ENCODE measurements at places on chromosomes 4 and X. TPM values are rescaled to one million over a fixed set of nuclear protein-coding genes. Genes with fewer than 3 reads are reported as not detected.
A peak's percentile ranks its signal among the peaks of the same experiment; 100 is the strongest.

GRCh38 chr4:173153445-173153844 lies 15.2 kb upstream of the GALNT7 start:
- DNase-seq = no peak

DNA sequence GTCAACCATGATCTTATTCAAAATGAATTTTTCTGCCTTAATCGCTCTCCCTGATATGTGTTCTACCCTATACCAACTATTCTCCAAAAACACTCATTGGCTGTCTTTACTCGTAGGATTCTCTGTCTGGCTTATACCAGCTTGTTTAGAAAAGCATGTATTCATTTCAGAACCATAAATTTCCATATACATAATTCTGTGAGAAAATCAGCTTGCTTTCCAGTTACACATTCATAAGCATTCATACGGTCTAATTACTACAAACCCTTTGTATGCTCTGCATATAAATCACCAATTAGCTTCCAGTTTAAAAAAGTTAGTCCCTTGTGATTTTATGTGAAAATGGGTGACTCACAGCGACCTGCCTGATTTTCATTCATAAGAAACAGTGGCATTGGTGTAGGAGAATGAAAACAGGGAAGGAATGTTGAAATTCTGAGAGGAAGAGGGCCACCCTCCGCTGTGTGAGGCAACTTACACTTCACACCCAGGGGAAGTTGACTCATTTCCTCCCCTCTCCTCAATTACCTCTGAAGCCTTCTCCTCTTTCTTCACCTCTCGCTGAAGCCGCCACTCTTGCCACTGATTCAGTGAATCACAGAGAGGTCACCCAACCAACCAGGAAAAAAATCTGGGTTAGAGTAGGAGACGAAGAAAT lies 63.3 kb downstream of the MEPE start:
- DNase-seq = peak; percentile 88

GRCh38 chr4:8765631-8766590 lies 105.7 kb downstream of the HMX1 start:
- no peak for DNase-seq

DNA sequence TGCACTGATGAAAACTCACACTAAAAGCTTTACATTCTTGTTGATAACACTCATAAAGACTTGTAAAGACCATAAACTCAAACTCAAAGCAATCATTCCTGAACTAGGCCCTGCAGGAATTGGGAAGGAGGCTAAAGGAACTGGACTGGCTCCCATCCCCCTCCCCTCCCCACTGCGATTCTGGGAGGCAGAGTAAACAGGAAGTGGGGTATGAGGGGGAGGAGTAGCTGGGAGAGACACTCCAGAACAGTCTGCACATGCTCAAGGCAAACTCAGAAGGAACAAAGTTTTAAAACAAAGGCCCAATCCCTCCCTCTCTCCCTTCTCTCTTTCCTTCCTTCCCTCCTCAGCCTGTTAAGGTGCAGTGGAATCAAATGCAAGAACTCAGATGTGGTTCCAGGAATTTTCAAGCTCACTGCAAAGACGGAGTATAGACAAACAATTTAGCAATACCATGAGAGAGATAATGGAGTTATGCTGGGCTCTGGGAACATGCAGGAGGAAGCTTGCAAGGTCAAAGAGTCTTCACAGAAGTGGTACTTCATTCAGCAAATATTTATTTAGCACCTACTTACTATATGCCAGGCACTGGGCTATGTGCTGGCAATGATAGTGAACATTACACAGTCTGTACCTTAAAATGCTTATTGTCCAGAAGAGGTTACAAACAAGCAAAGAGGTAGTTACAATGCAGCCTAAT lies 15.9 kb downstream of the MID1IP1 start:
- DNase-seq = peak; percentile 44

DNA sequence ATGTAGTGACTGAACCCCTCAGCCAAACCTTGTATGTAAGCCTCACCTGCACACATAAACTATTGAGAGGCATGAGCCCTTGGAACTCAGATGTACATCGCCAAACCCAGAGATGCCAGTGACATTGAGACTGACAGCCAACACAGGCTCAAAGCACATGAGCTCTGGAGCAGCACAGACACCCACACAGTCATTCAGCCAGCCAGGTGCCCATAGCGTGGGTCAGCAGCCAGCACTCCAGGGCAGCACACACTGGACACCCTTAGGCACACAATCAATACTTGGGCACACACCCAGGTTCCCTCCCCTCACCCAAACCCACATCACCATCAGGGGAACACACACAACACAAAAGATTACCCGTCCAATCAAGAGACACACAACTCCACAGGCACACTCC lies 4.3 kb upstream of the TIMP1 start:
- DNase-seq = no peak

GRCh38 chr4:64776820-64777219 lies 367.6 kb upstream of the TECRL start:
- DNase-seq = no peak

DNA sequence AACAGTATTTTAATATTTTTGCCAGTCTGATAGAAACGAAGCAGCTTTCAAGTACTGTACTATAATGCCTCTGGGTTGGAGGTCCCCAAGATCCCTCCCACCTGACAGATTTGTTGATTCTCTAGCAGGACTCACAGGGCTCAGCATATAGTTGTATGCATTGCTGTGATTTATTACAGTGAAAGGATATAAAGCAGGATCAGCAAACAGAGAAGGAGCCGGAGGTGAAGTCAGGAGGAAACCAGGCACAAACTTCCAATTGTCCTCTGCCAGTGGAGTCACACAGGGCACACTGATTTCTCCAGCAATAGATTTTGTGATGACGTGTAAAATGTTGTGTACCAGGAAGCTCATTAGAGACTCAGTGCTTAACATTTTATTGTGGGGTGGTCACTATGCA lies 19.0 kb downstream of the USP53 start:
- DNase-seq = no peak

- DNase-seq = no peak
Observed at GRCh38 chr4:73036123-73036522, 33.4 kb downstream of the COX18 start.

GRCh38 chrX:35040871-35041270 lies 98.3 kb downstream of the FAM47B start:
- DNase-seq = no peak

GRCh38 chrX:20229155-20229554 lies 37.6 kb downstream of the RPS6KA3 start:
- DNase-seq = no peak

GRCh38 chr4:41322617-41323016 lies 65.9 kb downstream of the UCHL1 start:
- DNase-seq = no peak

DNA sequence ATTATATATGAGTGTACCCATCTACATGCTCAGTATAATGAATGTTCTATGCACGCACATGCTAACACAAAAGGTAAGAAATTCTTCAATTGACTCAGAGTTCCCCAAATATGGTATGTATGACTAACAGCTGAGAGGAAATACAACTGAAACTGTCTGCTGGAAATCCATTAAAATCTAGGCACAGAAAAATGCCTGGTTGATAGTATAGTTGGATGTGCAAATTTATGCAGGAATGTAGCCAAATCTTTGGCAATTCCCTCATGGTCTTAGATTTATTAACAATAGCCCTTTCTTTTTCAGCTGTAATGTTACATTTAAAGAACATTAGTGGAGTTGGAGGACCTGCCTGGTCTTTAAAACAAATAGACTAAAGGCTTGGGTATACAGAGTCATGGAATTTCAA lies 5.5 kb downstream of the CAMK2D start:
- DNase-seq = peak; percentile 11

DNA sequence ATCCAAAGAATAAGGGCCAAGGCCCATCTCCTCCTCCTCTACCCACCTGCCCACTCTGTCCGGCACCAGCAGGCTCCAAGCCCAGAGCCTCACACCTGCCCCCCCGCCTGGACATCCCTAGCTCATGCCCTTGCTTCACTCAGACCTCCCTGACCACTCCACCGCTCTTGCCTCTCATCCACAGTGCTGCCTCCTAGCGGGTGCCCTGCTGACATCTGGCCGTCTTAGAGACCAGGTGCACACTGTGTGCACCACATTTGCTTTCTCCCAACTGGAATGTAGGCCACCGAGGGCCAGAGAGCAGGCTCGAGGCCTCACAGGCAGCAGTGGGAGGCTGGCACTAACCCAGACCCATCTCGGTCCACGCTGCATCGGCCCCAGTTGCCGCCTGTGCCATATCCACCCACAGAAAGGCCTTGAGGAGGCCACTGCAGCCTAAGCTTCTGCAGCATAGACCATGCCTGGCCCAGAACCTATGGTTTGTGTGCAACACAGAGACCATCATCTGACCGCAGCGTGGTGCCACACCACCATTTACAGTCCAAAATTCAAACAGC lies 13.5 kb downstream of the LETM1 start:
- DNase-seq = no peak

DNA sequence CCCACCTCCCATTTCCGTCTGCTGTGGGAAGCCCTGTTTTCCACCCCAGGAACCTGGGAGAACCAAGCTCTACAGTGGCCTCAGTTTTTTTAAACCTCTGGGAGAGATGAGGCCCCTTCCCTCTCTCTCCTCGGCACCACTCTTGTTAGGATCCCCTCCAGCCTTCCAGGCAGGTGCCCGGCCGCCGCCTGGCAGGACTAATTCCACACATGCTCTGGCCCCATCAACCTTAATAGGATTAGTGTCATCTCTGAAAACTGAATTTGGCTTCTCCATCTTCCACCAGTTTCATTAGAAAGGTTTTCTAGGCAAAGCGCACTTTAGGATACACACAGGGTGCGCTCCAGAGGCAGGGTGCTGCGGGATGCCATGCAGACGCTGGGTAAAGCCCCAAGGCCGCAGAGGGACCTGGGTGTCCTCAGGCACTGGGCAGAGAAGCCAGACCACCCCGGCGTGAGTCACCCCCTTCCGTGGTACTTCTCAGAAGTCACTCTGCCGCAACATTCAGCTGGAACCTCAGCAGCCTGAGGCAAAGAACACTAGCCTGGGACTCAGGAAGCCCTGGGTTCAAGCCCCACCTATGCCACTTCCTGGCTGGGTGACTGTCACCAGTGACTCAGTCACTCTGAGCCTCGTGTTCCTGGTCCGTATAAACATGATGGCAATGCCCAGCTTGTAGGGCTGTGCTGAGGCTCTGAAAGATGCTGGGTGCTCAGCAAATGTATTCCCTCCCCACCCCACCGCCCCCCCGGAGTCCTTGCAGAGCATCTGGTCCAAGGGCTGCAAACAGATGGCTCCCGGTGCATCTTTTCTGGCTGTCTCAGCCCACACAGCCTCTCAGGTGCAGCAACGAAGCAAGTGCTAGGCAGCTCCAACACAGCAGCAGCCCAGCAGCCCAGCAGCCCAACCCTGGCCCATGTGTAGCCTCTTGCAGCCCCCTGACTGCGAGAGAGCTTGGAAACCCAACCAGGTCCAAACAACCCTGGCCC lies 29.1 kb downstream of the PPP2R2C start:
- DNase-seq = peak; percentile 58

DNA sequence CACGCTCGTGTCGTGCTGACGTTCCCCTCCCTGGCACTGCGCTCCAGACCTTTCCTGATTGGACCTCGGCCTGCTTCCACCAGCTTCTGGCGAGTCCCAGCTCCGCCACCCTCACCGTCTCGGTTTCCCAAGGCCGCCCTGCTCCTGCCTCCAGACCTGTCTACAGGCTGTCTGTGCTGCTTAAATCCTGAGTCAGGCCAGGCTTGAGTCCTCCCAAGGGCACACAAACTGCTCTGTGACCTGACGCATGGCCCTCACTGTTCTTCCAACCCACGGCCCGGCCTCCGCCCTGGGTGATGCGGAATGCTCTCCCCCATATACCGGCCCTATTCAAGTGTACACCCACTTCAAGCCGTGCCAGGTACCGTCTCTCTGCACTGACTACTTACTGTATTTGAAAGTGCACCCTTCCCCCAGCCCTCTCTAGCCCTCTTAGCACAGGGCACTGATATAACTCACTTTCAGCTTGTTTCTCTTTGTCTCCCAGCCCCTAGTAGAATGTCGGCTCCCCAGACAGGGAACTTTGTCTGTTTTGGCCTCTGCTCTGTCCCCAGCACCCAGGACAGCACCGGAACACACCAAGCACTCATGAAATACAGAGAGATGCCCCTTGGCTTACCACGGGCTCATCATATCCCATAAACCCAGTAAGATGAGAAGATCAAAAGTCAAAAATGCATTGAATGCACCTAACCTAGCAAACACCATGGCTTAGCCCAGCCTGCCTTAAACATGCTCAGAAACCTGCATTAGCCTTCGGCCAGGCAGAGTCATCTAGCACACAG lies 63.1 kb upstream of the AFAP1 start:
- DNase-seq = no peak

GRCh38 chrX:28847423-28847822 lies 260.2 kb downstream of the IL1RAPL1 start:
- DNase-seq = no peak

DNA sequence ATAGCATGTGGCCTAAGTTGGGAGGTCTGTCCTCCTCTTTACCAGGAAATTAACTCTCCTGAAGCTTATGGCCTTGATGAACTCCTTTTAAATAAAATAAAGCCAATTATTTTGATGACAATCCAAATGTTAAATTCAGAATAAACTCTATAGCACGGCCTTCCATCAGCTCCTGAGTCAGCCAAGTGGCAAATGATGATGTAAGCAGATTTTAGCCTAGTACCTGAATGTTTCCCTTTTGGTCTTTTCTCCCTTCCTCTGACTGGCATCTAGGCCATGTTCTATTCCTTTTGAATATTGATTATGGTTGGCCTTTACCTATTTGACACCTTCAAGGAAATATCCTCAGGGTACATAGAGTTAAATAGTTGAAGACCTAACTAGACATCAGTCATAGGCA lies 76.2 kb downstream of the PARM1 start:
- no peak for DNase-seq

GRCh38 chrX:19382555-19383145 lies 38.9 kb downstream of the PDHA1 start:
- DNase-seq = peak; percentile 44

GRCh38 chr4:96827086-96827485 lies 987.2 kb downstream of the PDHA2 start:
- DNase-seq = no peak

GRCh38 chrX:123779908-123780396 lies 47.1 kb upstream of the THOC2 start:
- no peak for DNase-seq

DNA sequence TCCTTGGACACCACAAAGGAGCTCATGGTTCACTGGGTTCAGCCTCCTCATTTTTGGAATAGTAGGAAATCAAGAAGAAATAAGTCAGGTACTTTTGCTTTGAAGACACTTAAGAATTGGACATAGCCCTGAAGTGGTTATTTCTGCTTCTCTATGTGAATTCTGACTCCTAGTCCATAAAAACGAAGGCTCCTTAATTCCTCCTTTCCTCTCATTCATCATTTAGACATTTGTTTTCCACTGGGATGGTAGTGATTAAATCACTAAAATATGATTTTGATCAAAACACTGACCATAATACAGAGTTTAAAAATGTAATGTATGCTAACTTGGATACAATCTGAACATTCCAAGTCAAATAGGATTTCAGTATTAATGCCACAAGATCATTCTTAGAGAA lies 34.7 kb upstream of the CYP2U1 start:
- DNase-seq = no peak

- DNase-seq = no peak
Observed at GRCh38 chr4:151911970-151912369, 151.2 kb upstream of the GATB start.

GRCh38 chr4:85094735-85095134 lies 128.2 kb upstream of the WDFY3 start:
- DNase-seq = no peak

GRCh38 chr4:8675383-8675782 lies 82.8 kb downstream of the CPZ start:
- DNase-seq = peak; percentile 59

Gene SPANXN4
- total RNA-seq = not detected

Gene FDCSP
- total RNA-seq = 0.97 TPM

Gene FRG2
- not detected for total RNA-seq

Gene SH2D1A
- not detected for total RNA-seq

Gene SSX5
- not detected for total RNA-seq

Gene CFAP99
- total RNA-seq = not detected

Gene PIR
- 42.0 TPM for total RNA-seq

Gene NOX1
- total RNA-seq = not detected

Gene ERCC6L
- 11.1 TPM for total RNA-seq

All from Daoy (cell line).